ENCODE measurements at places on chromosomes 13 and 19.

DNA sequence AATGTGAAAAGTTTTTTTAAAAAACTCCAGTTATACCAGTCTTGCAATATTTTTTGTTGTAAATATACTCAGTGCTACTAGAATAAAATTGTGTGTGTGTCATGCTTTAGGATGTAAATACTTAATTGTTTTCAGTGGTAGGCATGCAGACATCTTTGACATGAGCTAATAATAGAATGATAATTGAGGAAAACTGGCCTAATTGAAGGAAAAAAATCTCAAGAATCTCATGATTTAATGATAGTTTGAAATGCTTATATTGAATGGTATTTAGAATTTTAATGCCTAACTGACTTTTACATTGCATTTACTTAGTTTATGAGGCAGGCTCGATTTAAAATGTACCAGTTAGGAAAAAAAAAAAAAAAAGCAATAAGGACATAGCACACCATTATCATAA lies 3.2 kb upstream of the MAB21L1 start:
- no peak for DNase-seq

GRCh38 chr13:33096886-33097605 lies 80.8 kb downstream of the KL start:
- DNase-seq = no peak

DNA sequence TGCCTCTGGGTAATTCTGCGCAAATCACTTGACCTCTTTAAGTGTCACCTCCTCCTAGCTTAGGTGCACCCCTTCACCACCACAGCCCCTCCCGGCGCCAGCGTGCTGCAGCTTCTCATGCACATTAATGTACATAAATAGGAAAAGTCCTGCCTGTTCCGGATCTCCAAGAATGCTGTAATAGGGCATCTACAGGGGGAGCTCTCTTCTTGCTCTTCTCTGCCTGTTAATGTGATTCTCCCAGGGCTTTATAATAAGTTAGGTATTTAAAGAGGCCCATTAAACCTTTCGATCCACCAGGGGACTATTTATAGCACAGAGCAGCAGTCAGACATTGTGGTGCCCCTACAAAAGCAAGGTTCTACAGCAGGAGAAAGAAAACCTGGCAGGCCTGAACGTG lies 35.3 kb downstream of the SOX1 start:
- no peak for DNase-seq

DNA sequence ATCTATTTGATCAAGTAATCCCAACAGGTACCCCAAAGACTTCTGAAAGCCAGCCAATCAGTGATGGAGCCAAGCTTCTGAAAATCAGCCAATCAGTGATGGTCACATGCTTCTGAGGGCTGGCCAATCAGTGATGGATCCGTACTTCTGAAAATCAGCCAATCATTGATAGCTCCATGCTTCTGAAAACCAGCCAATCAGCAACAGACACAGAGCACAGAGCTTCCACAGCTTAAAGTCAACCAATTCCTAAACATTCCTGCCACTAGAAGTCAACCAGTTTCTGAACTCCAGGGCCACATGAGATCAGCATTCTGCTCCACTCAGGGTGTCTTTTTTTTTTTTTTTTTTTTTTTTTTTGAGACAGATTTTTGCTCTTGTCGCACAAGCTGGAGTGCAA lies 8.2 kb upstream of the HSD17B14 start:
- no peak for DNase-seq

GRCh38 chr19:44627631-44628030 lies 14.3 kb downstream of the IGSF23 start:
- no peak for DNase-seq

GRCh38 chr19:50750010-50750409 lies 20.3 kb upstream of the GPR32 start:
- DNase-seq = no peak

GRCh38 chr13:111283991-111284390 lies 36.5 kb upstream of the TEX29 start:
- DNase-seq = no peak

GRCh38 chr19:459724-460511 lies 915 bp downstream of the SHC2 start:
- no peak for DNase-seq

DNA sequence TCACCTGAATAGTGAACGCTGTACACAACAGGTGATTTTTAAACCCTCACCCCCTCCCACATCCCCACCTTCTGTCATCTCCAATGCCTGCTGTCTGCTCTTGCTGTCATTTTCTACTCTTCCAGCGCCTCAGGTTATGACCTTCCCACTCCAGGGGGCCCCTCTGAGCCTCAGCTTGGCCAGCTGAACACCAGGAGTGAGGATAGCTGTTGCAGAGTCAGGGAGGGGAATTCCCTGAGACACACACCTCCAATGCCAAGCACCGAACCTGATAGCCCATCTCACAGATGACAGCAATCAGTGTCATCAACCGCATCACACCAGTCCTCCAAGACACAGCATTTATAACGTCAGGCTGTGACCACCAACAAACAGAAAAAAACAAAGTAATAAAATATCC lies 193.5 kb downstream of the ZNF536 start:
- no peak for DNase-seq

GRCh38 chr13:89279374-89279773 lies 1608.2 kb downstream of the SLITRK5 start:
- DNase-seq = no peak

- DNase-seq = no peak
Measured at GRCh38 chr13:74770361-74770760, 636.2 kb upstream of the KLF12 start.

DNA sequence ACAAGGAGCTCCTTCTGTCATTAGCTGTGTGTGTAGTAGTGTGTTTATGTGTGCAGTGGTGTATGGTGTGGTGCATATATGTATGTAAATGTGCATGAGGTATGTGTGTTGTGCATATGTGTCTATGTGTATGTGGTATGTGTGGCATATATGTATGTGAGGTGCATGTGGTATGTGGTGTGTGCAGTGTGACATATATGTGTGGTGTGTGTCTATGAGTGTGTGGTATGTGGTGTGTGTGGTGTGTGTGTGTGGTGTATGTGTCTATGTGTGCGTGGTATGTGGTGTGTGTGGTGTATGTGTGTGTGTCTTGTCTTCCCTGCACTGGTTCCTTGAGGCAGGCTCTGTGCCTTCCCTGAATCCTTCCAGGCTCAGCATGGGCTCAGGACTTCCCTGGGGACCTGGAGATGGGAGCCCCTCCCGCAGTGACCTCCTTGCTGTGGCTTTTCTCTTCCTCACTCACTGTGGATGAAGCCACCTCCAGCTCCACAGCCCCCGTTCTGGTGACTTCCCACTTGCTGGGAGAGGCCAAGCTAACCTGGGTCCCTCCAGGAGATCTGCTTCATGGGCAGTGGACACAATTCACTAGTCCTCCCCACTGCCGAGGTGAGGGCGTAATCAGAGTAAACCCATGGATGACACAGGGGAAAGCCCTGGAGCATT lies 64.2 kb downstream of the CCDC70 start:
- DNase-seq = no peak

- no peak for DNase-seq
Measured at GRCh38 chr19:29927944-29928625, 14.0 kb upstream of the URI1 start.

DNA sequence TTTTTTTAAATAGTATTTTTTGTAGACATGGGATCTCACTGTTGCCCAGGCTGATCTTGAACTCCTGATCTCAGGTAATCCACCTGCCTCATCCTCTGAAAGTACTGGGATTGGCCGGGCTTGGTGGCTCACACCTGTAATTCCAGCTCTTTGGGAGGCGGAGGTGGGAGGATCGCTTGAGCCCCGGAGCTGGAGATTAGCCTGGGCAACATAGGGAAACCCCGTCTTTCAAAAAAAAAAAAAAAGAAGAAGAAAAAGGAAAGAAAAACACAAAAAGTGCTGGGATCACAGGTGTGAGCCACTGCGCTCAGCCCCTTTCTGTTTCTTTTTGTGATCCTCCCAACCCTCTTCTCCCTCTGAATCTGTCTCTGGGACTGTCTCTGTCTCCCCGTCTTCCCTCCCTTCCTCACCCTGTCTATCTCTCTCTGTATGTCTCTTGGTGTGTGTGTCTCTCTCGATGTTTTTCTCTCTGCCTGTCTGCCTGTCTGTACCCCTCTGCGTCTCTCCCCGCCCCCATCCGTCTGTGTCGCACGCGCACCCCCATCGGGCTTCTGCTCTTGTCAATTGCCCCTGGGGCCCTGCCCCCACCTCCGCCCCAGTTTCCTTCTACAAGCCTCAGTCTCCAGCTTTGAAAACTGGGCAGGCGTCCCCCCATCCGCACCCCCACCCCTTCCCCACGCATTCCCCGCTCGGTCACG lies 540 bp upstream of the ZFP36 start:
- peak; percentile 86 for DNase-seq

DNA sequence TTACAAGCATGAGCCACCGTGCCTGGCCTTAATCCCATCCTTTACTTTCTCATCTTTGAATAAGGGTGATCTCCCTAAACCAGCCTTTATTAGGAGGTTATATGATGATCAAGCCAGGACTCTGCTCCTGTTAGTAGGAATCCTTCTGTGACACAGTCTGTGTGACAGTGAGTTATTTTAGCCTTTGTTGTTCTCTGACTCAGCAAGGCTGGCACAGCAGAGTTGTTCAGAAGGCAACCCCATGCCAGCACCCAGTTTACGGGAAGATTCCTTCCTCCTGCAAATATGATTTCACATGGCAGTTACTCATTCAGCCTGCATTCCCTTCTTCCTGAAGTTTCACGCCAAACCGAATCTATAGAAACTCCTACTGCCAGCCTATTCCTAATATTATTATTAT lies 10.5 kb upstream of the MIER2 start:
- no peak for DNase-seq

DNA sequence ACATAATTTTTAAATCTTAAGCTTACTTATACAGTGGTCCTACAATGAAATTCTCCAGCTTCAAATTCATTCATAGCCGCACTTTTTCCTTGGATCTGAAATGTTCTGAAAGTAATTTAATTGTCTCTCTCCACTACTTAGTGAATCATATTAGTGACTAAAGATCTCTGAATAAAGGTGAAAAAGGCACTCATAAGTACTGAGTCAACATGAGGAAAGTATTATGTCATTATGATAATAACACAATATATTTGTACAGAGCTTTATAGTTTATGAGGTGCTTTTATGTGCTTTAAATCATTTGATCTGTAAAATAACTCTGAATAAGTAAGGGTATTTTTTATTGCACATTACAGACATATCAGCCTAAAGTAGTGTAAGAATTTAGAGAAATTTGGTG lies 628.2 kb upstream of the SLITRK5 start:
- no peak for DNase-seq

GRCh38 chr13:39526499-39526898 lies 76.5 kb downstream of the LHFPL6 start:
- DNase-seq = no peak

DNA sequence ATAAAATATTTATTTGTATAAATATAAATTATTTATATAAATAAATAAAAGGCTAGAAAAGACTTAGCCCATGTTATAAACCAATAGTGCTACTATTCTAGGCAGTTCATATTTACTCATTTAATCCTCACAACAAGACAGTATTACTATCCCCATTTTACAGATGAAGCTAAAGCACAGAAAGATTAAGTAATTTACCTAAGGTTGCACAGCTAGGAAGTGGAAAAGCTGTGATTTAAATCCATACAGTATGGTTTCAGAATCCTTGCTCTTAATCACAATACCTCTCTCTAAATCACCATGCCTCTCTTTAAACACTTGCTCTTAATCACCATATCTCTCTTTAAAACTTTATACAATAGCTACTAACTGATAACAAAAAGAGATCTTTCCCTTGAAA lies 13.8 kb downstream of the SPRYD7 start:
- DNase-seq = no peak

DNA sequence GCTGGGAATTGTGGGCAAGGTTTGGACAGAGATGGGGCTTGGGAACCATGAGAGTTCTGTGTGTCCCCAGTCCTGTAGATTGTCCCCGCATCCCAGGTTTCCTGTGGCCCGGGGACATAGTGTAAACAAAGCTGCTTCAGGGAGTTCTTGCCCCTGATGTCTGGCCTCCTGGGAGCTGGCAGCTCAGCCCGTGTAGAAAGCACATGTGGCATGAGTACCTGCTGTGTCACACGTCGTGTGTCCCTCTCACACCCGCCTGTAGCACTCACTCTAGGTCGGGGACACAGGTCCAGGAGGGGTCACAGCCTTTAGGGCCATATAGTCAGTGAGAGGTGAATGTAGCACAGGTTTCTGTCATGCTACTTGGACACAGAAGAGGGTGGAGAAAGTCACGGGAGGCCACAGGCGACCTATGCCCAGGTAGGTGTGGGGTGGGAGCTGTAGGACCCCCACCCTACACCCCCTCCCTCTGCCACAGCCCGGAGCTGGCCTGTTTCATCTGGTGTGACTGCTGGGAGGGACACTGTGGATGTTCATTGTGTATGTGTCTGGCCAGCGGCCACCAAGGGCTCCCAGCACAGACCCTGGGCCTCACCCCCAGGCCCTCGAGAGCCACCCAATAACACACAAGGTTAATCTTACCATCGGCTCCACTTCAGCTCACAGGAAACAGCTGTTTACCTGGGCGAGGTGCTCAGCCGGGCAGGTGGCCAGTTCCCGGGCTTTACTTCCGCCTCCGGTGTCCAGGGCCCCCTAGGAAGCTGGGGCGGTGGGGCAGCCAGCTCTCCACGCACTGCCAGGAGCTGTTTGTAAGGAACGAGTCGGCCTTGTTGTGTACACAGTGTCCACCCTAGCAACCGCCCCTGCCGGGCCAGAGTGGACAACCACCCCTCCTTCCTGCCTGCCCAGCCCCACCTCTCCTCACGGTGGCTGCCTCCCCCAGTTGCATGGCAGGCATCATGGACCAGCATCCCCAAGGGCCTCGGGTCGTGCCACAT lies 49.7 kb downstream of the COMP start:
- no peak for DNase-seq

GRCh38 chr13:33110713-33111413 lies 94.6 kb downstream of the KL start:
- DNase-seq = no peak

GRCh38 chr13:86737334-86737932 lies 933.7 kb upstream of the SLITRK5 start:
- DNase-seq = no peak

- DNase-seq = no peak
Measured at GRCh38 chr19:37413313-37414084, 42.6 kb downstream of the ZNF527 start.

GRCh38 chr19:39607561-39607960 lies 5.2 kb downstream of the LGALS13 start:
- DNase-seq = no peak

GRCh38 chr13:47126432-47126831 lies 229.6 kb upstream of the HTR2A start:
- no peak for DNase-seq

DNA sequence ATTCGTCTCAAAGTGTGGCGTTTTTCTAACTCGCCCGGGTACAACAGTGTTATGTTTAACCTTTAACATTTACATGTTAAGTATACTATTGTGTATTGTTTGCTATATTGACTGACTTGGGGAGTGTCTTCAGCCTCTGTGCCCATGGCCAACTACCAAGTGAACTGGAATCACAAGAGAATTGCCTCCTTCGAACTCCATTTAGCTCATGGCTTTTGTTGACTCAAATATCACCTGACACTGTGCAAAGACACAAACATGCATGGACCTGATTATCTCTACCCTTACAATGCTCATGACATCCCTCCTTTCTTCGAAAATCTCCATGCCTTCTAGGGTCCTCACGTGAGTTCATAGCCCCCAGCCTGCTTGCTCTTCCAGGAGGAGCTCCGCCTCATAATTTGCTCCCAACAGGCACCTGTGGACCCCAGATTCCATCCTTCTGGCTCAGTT lies 704 bp downstream of the ZNF814 start:
- DNase-seq = no peak

- no peak for DNase-seq
Measured at GRCh38 chr19:17505223-17505622, 6.2 kb upstream of the PGLS start.

GRCh38 chr13:20136781-20137703 lies 23.8 kb downstream of the GJA3 start:
- DNase-seq = peak; percentile 46

Data from activated CD4-positive, alpha-beta memory T cell treated with anti-CD3 and anti-CD28 coated beads, Interleukin-2, amount 10 ng/mL, durations not matched to agents 7 days and 5 days (primary cell).